ENCODE measurements at places on chromosomes 12 and 14.

GRCh38 chr12:65965358-65965757, 141.1 kb downstream of the HMGA2 start:
- DNase-seq, result peak; percentile 88

GRCh38 chr12:46187023-46187422, 81.8 kb downstream of the SLC38A1 start:
- peak; percentile 70 for DNase-seq

- no peak for DNase-seq
Observed at GRCh38 chr12:52335598-52336262, 14.5 kb upstream of the KRT83 start.

- no peak for DNase-seq
Observed at GRCh38 chr12:120365675-120366340, 3.2 kb downstream of the MSI1 start.

DNA sequence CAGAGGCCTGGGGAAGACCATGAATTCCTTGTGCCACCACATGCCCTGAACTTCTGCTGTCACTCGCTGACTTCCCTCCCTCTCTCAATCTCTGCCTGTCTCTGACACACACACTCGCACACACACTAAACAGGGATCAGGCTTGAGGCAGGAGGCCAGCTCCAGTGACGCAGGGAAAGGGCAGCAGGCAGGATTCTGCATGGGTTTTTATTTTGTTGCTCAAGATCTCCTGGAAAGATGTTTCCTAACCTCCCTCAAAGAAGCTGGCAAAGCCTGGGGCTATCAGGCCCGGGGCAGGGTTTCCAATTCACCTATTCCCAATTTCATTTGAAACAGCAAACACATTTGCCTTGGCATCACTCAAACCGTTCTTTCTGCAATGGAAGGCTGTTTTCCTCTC, 27.7 kb upstream of the PEX5 start:
- peak; percentile 95 for DNase-seq

- DNase-seq, result no peak
Observed at GRCh38 chr12:48219631-48220030, 16.5 kb upstream of the OR10AD1 start.

DNA sequence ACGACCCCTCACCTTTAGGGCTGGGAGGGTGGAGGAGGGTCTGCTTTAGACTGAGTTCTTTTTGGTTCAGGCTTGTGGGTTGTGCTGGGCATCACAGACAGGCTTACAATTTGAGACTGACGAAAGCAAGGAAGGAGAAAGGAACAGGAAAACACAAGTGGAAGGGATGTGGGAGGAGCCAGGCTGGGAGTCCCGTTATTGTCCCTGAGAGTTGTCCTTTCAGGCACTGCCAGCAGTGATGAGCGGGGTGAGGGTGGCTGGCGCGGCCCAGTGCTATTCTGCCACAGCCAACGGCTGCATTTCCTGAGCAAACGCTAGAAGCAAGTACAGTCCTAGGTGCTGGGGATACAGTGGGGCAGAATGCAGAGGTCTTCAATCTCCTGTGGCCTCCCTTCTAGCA, 29.2 kb upstream of the TSPAN9 start:
- no peak for DNase-seq

DNA sequence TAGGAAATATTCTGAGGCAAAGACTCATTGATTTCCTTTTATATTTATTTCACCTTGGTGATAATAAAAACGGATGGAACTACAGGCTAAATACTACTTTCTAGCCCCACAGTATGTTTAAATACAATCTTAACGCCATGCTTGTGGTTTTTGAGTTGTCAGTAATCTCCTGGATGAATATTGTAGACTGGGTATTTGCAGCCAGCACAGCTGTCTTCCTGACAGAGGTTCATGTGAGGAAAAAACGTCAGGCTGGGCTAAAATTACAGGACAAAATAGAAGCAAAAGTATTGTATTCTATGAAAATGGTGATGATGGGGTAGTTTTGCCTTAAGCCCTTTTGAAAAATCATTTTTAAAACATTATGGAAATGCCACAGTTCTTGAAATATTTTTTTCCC, 140.9 kb downstream of the CCDC91 start:
- no peak for DNase-seq

- no peak for DNase-seq
Observed at GRCh38 chr12:93956551-93956950, 191.8 kb upstream of the PLXNC1 start.

DNA sequence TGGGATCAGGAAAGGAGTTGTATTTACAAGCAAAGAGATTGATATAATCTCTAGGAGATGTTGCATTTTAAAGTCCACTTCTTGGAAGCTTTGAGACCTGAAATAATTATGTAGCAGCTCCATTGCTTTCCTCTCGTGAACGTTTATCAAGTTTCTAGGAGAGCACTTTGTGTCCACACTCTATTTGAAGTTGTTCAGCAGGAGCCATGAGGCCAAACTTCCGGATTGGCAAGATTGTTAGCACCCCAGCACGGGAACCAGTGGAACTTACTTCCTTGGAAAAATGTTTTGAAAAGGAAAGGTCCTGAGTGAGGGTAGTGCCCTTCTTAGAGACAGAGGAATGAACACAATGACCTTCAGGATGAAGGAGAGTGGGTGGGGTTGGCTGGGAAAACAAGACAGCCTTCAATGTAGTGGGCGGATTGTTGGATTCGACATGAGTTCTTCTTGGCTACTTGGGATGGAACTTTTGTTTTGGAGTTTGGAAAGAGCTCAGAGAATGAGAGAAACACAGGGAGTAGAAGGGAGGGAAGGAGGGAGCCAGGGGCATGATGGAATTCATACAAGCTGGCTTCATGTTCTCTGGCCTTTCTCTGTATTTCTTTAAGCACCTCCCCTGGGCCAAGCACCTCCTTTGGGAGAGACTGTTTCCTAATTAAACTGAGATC, 23.8 kb upstream of the CISTR start:
- no peak for DNase-seq

- DNase-seq, result no peak
Observed at GRCh38 chr12:47997321-47997720, 7.0 kb downstream of the COL2A1 start.

GRCh38 chr12:102454808-102455760, 25.3 kb downstream of the IGF1 start:
- peak; percentile 76 for DNase-seq

GRCh38 chr12:45259675-45260074, 43.8 kb downstream of the ANO6 start:
- DNase-seq, result peak; percentile 27

DNA sequence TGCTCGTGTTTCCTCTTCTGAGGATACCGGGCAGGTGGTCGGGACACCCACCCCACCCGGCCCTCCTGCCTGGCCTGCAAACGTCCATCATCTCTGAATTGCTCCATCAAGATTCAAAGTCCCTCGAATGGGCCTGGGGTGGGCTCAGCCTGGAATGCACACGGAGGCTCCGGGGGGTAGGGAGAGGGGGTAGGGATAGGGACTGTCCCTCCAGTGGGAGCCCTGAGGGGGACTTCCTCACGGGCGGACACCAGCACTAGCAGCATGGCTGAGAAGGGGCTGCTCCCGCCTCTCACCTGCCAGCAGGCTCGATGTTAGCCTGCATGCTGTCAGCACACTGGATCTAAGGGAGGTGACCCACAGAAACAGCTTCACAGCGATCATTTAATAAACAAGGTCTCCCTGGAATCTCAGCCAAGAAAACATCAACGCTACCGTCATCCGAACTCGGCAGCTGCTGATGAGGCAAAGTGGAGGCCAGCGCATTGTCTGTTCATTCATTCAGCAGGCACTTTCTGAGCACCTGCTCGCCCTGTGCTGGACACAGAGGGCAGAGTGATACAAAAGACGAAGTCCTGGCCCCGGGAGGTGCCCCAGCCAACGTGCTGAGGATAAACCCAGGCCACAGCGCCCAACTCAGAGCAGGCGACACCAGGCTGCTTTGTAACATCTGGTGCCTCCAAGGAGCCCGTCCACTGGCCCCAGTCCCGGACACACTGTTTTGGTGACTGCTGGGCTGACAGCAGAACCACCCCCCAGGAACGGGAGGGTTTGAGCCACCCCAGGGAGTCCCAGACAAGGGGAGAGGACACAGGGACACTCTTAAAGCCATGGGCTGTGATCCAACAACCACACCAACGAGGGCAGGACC, 6.3 kb downstream of the TMEM179 start:
- no peak for DNase-seq

DNA sequence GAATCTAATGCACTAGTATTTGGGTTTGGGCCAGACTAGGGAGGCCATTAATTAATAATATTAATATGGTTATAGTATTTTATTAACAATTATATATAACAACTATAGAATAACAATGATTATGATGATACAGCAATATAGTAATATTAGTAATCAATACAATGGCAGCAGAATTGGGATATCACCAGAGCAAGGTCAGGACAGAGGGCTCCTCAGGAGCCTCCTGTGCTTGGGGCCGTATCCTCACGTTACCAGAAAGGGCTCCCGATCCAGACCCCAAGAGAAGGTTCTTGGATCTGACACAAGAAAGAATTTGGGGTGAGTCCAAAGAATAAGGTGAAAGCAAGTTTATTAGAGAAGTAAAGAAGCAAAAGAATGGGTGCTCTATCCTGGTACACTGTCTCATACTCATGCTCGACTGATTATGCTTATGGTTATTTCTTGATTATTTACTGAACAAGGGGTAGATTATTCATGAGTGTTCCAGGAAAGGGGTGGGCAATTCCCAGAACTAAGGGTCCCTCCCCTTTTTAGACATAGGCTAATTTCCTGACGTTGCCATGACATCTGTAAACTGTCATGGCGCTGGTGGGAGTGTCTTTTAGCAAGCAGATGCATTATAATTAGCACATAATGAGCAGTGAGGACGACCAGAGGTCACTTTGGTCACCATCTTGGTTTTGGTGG, 61.6 kb downstream of the RIN3 start:
- DNase-seq, result no peak

- peak; percentile 39 for DNase-seq
Observed at GRCh38 chr14:44180975-44181374, 326.1 kb downstream of the FSCB start.

DNA sequence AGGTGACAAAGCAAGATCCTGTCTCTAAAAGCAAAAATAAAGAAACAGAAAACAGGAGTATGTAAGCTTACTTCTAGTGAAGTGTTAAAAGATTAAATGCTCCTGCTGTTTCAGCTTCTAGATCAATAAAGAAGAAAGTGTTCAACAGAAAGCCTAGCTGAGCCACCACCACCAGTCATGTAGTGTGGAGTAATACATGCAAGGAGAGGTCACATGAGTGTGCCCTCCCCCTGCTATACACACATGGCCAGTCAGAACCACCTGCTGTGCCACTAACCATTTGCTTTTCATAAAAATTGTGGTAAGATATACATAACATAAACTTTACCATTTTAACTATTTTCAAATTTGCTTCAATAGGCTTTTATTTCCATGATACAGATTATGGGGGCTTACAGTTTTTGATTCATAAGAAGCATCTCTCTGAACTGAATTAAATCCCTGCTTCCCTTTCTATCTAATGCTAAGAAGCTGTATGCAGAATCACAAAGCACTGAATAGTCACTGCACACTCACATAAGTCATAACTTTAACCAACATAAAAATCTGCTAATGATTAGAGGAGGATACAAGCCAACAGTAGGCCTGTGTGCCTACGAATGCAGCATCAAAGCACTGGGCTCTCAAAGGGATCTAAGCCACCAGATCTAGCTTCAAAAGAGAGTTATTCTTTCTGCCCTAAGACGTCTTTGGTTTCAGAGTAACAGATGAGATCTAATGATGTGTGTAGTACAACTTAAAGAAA, 515.5 kb downstream of the C12orf50 start:
- DNase-seq, result no peak

GRCh38 chr12:110931315-110931728, 10.9 kb upstream of the MYL2 start:
- no peak for DNase-seq

- peak; percentile 73 for DNase-seq
Observed at GRCh38 chr14:102437997-102438915, 71.3 kb downstream of the ANKRD9 start.

DNA sequence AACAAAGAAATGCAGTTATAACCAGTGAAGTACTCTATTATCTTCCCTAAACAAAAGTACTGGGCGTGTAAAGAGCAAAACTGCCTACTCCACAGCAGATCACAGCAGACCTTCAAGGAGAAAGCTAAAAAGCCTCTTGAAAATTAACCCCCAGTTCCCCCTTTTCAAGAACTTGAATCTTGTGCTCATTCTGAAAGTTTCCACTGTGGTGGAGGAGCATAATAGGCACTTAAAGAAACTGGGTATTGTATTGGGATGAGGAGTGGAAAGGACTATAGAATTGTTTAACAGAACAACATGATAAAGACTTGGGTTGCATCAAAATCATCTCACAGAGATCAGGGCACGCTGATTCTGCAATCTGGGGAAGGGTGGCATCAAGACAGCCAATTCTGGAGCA, 51.1 kb downstream of the SLC25A47 start:
- DNase-seq, result no peak

DNA sequence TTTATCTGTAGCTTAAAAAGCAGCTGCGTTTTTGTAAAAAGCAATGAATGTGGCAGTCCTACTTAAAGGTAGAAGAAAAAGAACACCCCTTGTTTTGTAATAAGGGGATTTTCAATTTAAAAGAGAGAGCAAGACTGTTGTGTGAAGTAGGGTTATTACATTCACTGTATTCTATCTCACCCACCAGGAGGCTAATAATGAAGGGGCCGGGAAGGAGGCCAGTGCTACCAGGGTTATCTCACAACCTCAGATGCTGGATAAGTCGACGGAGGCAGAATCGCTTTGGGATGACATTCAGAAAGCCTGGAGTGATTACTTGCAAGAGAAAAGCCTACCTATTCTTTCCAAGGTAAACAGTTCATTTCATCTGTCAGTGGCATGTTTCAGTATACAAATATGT, 97.7 kb downstream of the RMST start:
- DNase-seq, result no peak

DNA sequence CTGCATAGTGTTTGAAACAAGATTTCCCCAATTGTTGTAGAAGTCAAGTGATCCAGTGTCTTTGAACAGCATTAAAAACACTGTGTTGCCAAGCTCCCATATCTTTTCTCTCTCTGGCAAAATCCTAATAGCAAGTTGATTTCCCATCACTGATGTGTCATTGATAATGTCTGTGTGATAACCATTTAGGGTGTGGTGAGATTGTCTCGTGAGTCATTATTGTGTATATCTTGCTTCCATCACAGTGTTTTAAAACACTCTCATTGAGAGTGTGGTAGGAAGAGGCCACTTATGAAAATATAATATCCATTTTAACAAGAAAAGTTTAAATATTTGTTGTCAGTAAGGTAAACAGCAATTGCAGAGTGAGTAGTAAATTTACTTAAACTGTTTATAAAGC, 74.7 kb downstream of the PRORP start:
- DNase-seq, result peak; percentile 18

GRCh38 chr12:93145086-93145485, 216.0 kb upstream of the EEA1 start:
- no peak for DNase-seq

Data from fibroblast of gingiva (primary cell).